ENCODE measurements at places on chromosomes 12 and 14.

DNA sequence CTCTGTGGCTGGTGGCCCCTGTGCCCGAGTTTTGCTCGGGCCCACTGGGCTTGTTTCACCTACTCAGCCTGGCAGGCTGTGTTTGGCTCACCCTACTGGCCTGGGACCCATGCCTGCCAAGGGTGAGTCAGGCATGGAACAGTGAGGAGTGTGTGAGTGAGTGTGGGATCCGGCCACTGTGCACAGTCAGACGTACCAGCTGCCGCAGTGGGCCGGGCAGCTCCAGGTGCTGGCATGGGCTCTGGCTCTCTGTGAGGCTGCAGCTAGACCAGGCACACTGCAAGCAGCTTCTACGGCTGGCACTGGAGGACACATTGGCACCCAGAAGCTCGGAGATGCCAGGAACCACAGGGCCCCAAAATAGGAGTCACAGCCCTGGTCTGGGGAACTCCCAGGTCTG lies 40.6 kb downstream of the HSD17B6 start:
- no peak for DNase-seq

- DNase-seq, result no peak
These were observed 14.8 kb downstream of the MED13L start for GRCh38 chr12:116262741-116263140.

DNA sequence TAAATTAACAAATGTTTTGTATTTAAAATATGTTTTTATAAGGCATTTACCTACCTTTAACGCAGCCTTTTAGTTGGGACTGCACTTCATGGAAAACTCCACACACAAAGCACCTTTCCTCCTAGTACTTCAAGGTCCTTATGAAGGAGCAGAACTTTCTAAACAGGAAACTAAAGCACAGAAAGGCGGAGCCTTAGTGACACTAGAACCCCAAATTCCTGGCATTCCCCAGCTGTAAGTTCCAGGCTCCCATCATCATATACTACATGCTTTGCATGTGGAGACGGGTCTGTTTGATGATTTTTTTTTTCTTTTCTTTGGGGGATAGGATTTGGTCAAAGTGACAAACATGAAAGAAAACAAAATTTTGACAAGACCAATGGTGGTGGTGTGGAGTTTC lies 39.5 kb downstream of the STXBP6 start:
- no peak for DNase-seq

GRCh38 chr12:10722905-10723746 lies at the start of gene YBX3:
TSS of gene YBX3 (minus strand) at chr12:10723323. CDS start at chr12:10723111, 212 bp downstream.
- DNase-seq, result peak; percentile 3

DNA sequence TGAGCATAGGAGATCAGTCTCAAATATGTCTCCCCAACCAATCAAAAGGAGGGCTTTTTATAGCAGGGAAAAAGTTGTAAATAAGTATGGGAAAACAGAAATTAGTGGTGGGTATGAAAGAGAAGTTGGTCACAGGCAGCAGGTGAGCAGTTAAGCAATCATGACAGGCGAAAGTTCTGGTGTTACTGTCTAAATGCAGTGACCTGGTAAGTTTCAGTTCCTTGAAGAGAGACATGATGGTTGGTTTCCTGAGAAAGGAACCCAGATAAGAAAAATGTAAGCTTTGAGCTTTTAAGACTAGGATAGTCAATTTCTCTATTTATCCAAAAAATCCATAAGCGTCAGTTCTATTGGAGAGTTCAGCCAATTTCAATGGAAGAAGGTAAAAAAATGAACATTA lies 466.2 kb upstream of the FLRT2 start:
- no peak for DNase-seq

GRCh38 chr12:107442326-107442987 lies 243.1 kb upstream of the PWP1 start:
- DNase-seq, result no peak

DNA sequence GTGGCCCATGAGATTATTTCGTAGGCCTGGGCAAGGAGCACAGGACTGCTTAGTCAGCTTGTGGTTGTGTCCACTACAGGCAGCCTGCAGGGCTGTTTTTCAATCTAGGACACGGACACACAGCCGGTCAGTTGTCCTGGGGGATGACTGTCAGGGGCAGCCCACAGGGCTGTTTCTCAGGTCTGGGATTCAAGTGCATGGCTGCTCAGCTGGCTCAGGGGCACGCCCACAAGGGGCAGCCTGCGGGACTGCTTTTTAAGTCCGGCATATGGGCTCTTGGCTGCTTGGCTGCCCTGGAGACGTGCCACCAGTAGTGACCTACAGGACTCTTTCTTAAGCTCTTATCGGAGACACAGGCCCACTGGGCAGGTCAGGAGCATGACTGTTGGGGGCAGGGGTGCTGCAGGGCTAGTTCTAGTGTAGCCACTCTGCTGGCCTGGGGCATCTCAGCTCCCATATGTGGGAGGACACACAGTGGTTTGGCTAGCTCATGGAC lies 26.6 kb upstream of the GTF2A1 start:
- no peak for DNase-seq

DNA sequence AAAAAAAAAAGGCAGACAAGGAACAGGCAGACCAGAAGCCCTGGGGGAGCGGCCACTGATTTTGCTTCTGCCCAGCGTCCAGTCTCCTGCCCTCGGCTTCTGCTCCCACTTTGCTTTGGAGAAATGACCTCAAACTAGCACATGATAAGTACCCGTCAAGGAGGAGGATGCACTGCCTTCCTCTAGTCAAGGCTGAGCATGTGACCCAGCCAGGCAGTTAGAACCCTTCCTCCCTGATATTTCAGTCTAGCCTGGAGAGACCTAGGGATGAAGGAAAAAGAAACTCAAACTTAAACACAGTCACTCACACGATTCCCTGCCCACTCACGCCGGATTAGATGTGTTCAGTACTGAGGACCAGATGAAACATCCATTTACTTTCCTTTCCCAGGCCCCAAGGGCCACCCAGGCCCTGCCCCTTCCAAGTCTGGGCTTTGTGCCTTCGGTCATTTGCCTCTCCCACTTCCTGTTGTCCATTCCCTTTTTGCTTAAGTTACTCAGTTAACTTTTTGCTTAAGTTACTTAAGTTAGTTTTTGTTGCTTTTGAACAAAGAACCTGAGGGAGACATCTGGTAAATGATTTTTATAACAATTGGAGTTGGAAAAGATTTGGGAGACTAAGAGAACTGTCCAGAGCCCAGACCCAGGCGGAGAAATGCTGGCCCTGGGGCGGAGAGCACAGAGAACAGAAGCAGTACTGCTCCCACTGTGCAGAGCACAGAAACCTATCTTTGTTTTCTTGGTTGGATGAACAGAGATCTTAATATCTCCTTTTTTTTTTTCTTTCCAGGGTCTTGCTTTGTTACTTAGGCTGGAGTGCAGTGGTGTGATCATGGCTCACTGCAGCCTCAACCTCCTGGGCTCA lies 23.0 kb upstream of the TTC7B start:
- DNase-seq, result no peak

- DNase-seq, result no peak
These were observed 172.1 kb downstream of the ACSS3 start for GRCh38 chr12:81249976-81250375.

GRCh38 chr14:61596990-61597389 lies 98.3 kb upstream of the HIF1A start:
- no peak for DNase-seq

GRCh38 chr14:91831337-91831736 lies 36.0 kb downstream of the TC2N start:
- DNase-seq, result no peak
